Activated T-helper 1 cell treated with anti-CD3 and anti-CD28 coated beads, Interleukin-12 subunit alpha, Interleukin-12 subunit beta, Interleukin-2, Interleukin-4 antibody, amounts not matched to agents 30 ng/mL and 10 ng/mL and 1 ng/mL, durations not matched to agents 14 hours and 24 hours and 36 hours (primary cell): ENCODE measurements at places on chromosomes 1 and 21.

DNA sequence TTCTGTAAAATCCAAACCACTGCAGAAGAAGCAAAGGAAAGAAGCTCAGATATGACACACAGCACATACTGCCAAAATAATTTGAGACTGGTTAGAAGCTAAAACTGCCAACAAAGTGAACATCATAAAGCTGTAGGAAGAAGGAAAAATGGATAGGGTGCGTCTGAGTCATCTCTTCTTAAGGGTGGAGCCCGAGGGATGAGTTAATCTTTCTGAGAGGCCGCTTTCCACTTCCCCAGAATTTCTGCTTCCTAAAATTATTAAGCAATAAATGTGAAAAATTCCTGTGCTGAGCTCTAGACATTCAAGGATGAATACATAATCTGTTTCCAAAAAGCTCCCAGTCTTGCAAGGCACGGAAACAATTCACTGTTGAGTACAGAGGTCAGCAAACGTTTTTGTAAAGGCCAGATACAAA is 20.1 kb downstream of the PPT1 start:
- H3K36me3 ChIP-seq: peaks cover 43% of the 10 kb centered on the region
- peaks cover 9% of the 10 kb centered on the region for H3K4me1 ChIP-seq
- DNase-seq: no peak
- H3K4me3 ChIP-seq: no peak overlapping the region

GRCh38 chr1:187630653-187631380 is 802.1 kb downstream of the PLA2G4A start:
- no peak overlapping the region for H3K27ac ChIP-seq
- no peaks in the 10 kb centered on the region for H3K36me3 ChIP-seq
- H3K4me1 ChIP-seq: no peaks in the 10 kb centered on the region
- no peak for DNase-seq
- H3K27me3 ChIP-seq: no peaks in the 10 kb centered on the region

DNA sequence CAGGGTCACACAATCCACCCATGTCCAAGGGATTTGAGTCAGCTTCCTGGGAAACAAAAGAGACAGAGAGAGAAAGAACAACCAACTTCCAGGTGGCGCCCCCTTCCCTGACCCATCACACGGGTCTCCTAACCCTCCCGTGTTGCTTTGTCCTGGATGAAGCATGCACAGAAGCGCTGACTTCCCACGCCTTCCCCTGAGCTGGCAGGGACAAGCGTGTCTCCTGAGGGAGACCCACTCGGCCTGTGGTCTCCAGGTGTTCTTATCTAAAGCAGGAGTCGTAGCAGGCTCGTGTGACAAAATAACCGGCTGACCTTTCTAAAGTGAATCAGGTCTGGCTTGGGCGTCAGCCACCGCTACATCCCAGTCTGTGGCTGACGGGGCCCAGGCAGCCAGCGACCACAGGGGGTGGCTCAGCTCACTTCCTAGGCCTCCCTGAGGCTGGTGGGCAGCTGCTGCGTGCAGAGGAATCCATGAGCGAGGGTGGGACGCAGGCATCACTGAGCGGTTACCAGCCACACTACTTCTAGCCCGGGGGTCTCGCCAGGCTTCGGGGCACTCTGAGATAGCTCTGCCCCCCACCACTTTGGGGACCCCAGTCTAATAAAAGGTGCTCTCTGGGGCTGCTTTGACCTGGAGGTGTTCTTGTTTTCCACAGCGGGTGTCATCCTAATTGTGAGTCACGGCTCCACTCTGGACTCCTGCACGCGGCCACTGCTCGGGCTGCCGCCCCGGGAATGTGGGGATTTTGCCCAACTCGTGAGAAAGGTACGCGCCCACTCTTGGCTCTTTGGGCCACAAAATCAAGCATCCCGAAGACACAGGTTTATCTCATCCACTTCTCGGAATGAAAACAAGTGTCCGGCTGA is 40.4 kb downstream of the UBASH3A start:
- peaks cover 55% of the 10 kb centered on the region for H3K4me1 ChIP-seq
- no peak overlapping the region for H3K4me3 ChIP-seq
- H3K36me3 ChIP-seq: peaks cover 86% of the 10 kb centered on the region
- H3K27me3 ChIP-seq: no peaks in the 10 kb centered on the region

GRCh38 chr1:30598571-30599114 is 124.7 kb downstream of the MATN1 start:
- no peaks in the 10 kb centered on the region for H3K4me1 ChIP-seq
- no peak overlapping the region for H3K27ac ChIP-seq
- DNase-seq: no peak
- peaks cover 3% of the 10 kb centered on the region for H3K27me3 ChIP-seq

DNA sequence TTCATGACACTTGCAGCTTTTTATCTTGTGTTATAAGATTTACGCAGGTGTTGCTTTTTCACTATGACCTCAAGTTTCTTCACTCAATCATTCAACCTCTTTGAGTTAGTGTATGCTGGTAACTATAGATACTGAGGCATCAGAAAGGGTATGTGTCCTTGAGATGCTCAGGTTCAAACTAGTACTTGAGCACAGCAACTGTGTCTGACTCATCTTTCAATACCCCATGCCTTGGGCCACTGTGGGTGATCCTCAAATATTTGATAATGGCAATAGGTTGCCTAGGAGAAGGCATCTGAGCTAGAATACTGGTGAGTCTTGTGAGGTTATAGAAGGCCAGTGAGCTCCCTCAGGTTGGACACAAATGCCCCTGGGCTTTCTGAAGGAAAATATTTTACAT is 88.1 kb upstream of the SPATA6 start:
- no peak for DNase-seq
- H3K27me3 ChIP-seq: peaks cover 7% of the 10 kb centered on the region
- no peaks in the 10 kb centered on the region for H3K4me1 ChIP-seq
- H3K36me3 ChIP-seq: no peaks in the 10 kb centered on the region

DNA sequence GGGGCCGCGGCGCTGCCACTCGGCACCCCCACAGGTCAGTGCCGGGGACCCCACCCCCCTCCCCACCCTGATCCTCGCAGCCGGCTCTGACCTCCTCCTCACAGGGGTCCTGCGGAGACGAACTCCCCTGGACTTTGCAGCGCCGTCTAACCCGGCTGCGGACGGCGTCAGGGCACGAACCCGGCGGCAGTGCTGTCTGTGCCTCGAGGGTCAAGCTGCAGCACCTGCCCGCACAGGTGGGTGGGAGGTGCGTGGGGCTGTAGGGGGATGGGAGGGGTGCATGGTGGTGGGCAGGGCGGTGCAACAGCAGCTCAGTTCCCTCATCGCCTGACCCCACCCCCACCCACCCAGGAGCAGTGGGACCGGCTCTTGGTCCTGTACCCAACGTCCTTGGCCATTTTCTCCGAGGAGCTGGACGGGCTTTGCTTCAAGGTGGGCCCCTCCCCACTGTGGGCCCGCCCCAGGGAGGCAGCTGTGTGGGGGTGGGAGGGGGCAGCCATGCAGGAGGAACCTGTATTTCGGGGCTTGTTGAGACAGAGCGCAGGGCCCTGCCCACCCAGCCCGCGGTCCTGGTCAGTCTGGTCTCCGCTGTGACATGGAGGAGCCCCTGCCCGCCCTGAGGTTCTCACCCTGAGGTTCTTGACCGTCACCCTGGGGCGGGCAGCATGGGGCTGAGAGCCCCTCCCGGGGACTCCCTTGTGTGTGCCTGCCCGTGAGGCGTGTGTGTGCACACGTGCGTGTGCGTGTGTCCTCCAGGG is 4.9 kb downstream of the PLEKHN1 start:
- H3K36me3 ChIP-seq: no peaks in the 10 kb centered on the region
- peaks cover 9% of the 10 kb centered on the region for H3K27me3 ChIP-seq
- no peak overlapping the region for H3K4me3 ChIP-seq
- no peak overlapping the region for H3K27ac ChIP-seq

- no peaks in the 10 kb centered on the region for H3K36me3 ChIP-seq
- H3K27me3 ChIP-seq: peaks cover 2% of the 10 kb centered on the region
- H3K4me3 ChIP-seq: no peak overlapping the region
- no peaks in the 10 kb centered on the region for H3K4me1 ChIP-seq
- H3K27ac ChIP-seq: no peak overlapping the region
These were observed 4.0 kb downstream of the S100A16 start for GRCh38 chr1:153608742-153609584.

GRCh38 chr1:145837656-145838055 is 7.8 kb upstream of the NUDT17 start:
- DNase-seq: no peak
- no peaks in the 10 kb centered on the region for H3K4me1 ChIP-seq

DNA sequence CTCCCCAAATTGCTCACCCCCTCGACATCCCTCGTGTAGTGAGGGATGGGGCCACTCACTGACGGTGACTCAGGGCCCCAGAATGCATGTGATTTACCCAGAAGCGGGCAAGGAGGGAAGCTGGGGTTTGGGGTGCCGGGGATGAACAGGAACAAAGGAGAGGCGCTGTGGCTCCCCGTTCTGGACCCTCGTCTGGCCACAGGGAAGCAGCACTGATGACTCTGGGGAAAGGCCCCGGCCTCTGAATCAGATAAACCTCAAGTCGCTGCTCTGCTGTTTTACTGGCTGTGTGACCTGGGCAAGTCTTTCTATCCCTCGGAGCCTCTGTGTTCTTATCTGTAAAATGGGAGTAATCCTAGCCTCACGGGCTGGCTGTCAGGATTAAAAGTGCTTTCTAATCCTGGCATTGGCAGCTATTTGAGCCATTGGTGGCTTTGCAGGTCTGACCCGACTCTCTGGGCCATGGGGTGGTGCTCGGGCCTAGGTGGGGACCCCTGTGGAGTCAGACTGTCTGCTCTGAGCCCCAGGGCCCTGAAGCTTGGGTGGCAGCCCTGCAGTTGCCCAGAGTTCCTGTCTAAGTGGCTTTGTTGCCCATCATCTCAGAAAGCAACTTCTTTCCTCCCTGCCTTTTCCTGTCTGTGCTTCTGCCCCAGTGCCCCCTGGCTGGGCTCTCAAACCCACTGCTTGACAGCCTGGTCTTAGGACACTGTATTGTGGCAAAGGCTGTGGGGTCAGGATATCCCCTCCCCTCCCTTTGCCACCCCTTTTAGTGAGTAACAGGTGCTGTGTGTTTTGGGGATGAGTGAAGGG is 5.5 kb downstream of the TNFRSF1B start:
- peaks cover 89% of the 10 kb centered on the region for H3K4me1 ChIP-seq
- peak overlapping the region; percentile 84 for H3K4me3 ChIP-seq
- peaks cover 55% of the 10 kb centered on the region for H3K36me3 ChIP-seq
- H3K27ac ChIP-seq: peak overlapping the region; percentile 99
- DNase-seq: no peak

GRCh38 chr1:230822092-230822581 is 46.2 kb downstream of the C1orf198 start:
- peaks cover 4% of the 10 kb centered on the region for H3K27me3 ChIP-seq
- no peaks in the 10 kb centered on the region for H3K36me3 ChIP-seq
- no peak overlapping the region for H3K4me3 ChIP-seq
- H3K4me1 ChIP-seq: no peaks in the 10 kb centered on the region
- no peak for DNase-seq
- no peak overlapping the region for H3K27ac ChIP-seq

DNA sequence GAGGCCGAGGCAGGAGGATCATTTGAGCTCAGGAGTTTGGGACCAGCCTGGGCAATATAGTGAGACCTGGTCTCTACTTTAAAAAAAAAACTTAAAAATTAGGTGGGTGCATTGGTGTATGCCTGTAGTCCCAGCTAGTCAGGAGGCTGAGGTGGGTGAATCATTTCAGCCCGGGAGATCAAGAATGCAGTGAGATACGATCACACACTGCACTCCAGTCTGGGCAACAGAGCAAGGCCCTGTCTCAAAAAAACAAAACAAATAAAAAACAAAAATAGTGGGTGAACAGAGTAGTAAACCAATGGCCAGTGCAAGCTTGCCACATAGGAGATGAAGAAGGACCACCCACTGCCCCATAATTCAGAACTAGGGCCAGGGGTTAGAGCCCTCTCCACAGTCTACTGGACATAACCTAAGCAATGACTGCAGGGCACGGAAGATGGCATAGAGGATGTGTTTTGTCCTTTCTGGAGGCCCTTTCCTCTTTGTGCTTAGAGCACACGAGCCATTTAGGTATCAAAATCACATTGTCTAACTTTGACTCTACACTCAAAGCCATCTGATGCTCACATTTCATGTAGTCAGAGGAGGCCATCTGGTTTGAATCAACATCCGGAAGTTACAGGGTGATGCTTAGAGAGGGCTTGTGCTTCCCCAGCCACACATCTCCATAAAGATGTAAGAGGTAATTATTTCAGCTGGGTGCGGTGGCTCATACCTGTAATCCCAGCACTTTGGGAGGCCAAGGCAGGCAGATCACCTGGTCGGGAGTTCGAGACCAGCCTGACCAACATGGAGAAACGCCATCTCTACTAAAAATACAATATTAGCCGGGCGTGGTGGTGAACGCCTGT is 12.6 kb downstream of the CD2 start:
- H3K36me3 ChIP-seq: peaks cover 89% of the 10 kb centered on the region
- DNase-seq: no peak
- H3K4me1 ChIP-seq: peaks cover 99% of the 10 kb centered on the region
- H3K27ac ChIP-seq: peak overlapping the region; percentile 100

- no peak overlapping the region for H3K27ac ChIP-seq
- H3K4me3 ChIP-seq: no peak overlapping the region
- no peaks in the 10 kb centered on the region for H3K27me3 ChIP-seq
- H3K36me3 ChIP-seq: peaks cover 5% of the 10 kb centered on the region
These were observed 151.0 kb downstream of the CDC7 start for GRCh38 chr1:91651661-91652071.

- no peaks in the 10 kb centered on the region for H3K36me3 ChIP-seq
- DNase-seq: no peak
- peaks cover 7% of the 10 kb centered on the region for H3K27me3 ChIP-seq
These were observed 24.5 kb upstream of the KIRREL1 start for GRCh38 chr1:157968946-157969345.

GRCh38 chr1:79264285-79264684 is 257.8 kb upstream of the ADGRL4 start:
- H3K27ac ChIP-seq: no peak overlapping the region
- no peaks in the 10 kb centered on the region for H3K36me3 ChIP-seq
- no peak overlapping the region for H3K4me3 ChIP-seq
- no peak for DNase-seq

DNA sequence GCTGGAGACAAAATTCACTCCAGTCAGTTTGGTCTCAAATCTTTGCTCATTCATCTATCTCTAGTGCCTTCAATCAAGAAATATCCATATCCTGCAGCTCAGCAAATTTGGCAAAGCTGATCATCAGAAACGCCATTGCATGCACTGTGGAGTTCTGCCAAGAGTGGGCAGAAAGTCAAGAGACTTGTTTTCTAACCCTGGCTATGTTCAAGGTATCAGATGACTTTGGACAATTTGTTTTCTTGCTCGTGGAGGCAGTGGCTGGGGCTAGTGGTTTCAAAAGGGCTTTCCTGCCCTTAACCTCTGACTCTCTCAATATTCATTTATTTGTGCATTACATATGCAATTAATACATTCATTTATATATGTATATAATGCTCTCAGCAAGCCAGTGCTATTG is 12.8 kb upstream of the LRRC52 start:
- no peak overlapping the region for H3K4me3 ChIP-seq
- H3K27ac ChIP-seq: no peak overlapping the region
- H3K27me3 ChIP-seq: peaks cover 24% of the 10 kb centered on the region
- no peak for DNase-seq
- no peaks in the 10 kb centered on the region for H3K36me3 ChIP-seq

GRCh38 chr1:171257607-171258076 is 9.3 kb downstream of the FMO1 start:
- peaks cover 13% of the 10 kb centered on the region for H3K27me3 ChIP-seq
- H3K4me1 ChIP-seq: no peaks in the 10 kb centered on the region
- H3K36me3 ChIP-seq: no peaks in the 10 kb centered on the region
- no peak overlapping the region for H3K27ac ChIP-seq
- H3K4me3 ChIP-seq: no peak overlapping the region
- DNase-seq: no peak
